Glomerular endothelial cell (primary cell): ENCODE measurements at places on chromosomes 3 and 15.
A peak's percentile ranks its signal among the peaks of the same experiment; 100 is the strongest.

DNA sequence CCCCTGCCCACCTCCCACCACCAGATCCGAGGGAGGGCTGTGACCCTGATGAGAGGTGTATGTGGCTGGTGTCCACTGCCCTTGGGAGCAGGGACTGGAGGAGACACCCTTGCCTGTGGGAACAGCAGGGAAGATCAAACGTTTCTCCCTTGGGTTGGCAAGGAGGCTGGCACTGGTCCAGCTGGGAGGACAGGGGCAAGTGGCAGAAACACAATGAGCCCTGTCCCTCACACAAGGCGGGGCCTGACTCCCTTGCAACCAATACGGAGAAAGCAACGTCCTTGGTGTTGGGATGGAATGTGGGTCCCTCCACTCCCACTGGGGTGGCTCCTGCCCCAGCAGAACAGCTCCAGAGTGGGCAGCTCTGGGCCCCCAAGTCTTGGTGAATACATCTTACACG, 5.2 kb downstream of the HYAL2 start:
- no peak for DNase-seq

- no peak for DNase-seq
Observed at GRCh38 chr3:178451799-178452198, 84.4 kb upstream of the KCNMB2 start.

DNA sequence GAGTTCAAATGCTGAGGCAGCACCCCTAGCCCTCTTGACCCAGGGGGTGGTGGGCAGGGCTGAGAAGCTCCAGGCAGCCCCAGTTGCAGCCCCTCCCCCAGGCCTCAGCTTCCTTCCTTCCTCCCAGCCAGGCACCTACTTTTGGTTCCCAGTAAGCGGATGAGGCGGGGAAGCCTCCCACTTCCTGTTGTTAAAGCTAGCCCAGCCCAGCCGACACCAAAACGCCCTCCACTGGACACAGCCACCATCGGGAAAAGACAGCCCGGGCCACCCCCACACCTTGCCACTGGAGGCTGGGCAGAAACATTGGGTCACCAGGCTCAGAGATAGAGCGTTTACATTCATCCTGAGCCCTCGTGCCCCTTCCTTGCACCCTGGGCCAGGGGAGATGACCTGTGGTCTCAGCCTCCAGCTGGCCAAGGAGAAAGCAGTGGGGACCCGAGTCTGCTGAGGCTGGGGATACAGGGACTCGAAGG, 3.5 kb downstream of the DUSP7 start:
- no peak for DNase-seq

GRCh38 chr3:175737646-175738572, 878.8 kb downstream of the NAALADL2 start:
- no peak for DNase-seq

- no peak for DNase-seq
Observed at GRCh38 chr15:53910236-53910849, 67.9 kb upstream of the UNC13C start.

DNA sequence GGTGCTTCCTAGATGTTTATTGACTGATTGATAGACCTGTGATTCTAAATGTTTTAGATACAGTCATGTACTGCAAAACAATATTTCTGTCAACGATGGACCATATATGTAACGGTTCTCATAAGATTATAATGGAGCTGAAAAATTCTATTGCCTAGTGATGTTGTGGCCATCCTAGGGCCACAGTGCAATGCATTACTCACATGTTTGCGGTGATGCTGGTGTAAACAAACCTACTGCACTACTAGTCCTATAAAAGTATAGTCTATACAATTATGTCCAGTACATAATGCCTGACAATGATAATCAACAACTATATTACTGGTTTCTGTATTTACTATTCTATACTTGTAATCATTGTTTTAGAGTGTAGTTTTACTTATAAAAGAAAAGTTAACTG, 46.8 kb downstream of the CHST2 start:
- no peak for DNase-seq

DNA sequence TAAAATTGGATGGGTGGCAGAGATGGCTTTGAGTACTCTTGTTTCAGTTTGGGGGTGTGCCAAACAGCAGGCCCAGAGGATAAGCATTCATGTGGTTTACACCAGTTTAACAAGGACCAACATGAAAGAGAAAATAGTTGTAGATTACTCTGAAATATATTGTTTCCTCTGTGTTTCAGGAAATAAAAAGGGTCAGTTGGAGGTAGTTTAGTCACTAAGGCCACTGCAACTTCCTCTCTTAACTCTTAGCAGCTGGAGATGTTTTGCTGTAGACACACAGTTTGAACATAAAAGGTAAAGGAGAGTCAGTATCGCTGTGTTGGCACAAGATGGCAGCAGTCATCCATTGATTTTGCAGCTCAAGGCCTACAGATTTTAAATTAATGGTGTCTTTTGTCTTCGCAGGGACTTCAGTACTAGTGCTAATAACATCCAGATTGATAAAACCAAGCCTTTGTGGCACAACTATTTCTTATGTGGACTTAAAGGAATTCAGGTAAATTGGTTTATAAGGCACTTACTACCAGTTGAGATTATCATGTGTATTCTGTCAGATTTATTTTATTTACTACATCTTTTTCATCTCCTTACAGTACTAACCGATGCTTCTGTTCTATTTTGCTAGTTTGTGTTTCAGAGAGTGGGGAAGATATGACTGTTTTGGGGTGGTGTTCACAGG, 65.5 kb downstream of the GALK2 start:
- peak; percentile 75 for DNase-seq

DNA sequence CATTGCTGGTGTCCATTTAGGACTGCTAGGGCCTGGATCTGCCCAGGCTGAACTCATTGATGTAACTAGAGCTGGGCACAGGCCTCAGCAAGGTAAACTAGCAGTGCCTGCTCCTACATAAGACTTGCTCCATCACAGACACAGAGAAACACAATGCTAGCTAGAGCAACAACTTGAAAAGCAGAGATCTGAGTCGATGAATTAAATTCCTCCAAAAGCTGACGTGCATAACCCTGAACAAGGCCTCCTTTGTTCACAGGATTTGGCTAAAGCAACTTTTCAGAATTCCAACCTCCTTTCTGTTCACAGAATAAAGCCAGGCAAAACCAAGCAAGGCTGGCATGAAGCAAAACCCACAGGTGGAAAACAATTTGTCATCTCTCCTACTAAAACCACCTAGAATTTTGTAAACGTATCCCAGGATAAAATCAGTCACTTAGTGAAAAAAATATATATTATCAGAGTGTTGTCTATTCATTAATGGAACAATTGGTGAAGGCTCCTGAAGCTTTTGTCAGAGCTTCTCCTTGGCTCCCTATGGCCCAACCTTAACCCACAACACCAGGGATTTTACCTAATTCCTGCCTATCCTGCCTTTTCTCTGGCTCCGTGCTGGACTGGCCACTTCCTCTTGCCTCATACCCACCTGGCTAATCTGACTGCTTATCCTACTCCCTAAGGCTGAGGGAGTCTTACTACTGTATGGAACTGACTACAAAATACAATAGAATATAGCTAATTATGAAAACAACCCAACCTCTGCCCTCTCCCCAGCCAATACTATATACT, 39.9 kb downstream of the PLCH1 start:
- no peak for DNase-seq

- no peak for DNase-seq
Observed at GRCh38 chr15:20645956-20646355, 104.4 kb upstream of the GOLGA6L6 start.

- DNase-seq: no peak
Observed at GRCh38 chr3:184952671-184953070, 140.7 kb downstream of the VPS8 start.

GRCh38 chr15:95446854-95447253, 883.6 kb upstream of the NR2F2 start:
- DNase-seq: no peak

DNA sequence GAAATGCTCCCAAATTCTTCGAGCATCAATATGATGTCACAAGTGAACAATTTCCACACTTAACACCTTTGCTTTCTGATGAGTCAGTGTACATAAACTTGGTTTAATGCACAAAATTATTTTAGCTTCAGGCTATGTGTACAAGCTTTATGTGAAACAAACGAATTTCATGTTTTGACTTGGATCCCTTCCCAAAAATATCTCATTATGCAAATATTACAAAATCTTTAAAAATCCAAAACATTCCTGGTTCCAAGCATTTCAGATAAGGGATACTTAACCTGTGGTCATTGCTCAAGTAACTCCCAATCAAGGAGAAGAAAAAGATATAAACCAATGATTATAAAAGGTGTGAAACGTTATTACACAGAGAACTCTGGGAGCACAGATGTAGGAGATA, 25.2 kb downstream of the RAB5A start:
- no peak for DNase-seq

- DNase-seq: no peak
Observed at GRCh38 chr15:93274257-93274656, 185.2 kb upstream of the RGMA start.

DNA sequence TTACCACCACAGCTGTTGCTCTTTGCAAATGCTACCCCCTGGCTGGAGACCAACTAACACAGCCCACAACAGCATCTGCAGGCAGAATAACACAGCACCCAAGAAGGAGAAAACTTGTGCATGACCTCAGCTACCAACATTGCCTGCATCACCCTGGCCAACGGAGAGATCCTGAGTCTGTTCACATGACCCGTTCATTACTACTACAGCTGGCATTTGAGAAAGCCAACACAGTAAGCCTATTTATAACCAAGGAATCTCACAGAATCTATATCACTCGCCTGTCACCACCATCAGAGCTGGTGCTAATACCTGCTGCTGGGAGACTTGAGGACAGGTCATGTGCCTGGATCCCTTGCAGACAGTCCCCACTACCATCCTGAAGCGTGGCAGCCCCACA, 215.2 kb downstream of the POLQ start:
- DNase-seq: no peak

GRCh38 chr3:129087138-129087702, 26.6 kb downstream of the GP9 start:
- no peak for DNase-seq

DNA sequence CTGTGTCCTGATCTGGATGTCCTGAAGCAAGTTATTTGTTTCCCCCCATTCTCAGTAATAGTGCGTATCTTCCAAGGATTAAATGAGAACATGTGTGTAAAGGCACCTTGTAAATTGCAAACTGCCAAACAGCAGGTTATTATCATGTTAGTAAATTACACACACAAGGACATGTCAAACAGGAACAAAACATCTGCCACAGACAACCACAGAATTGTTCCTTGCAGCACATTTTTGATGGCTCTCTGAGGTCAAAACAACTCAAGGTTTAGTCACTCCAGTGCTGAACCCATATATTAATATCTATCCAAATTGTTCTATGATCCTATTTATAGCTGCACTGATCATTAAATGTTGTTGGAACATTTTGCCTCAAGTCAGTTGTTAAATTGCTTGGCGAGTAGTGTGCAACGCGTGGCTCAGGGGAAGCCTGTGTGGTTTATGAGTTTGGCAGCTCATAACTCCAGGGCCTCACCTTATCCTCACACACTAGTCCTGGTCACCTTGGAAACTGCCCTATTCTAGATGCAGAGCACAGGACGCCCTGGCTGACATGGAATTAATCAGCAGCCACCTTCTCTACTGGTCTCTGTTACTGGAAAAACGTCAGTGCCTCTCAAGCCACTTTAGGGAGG, 46.3 kb upstream of the CDV3 start:
- DNase-seq: no peak

- DNase-seq: peak; percentile 27
Observed at GRCh38 chr15:81939604-81940440, 106.0 kb downstream of the MEX3B start.
